ENCODE measurements at places on chromosomes 1 and 21.

DNA sequence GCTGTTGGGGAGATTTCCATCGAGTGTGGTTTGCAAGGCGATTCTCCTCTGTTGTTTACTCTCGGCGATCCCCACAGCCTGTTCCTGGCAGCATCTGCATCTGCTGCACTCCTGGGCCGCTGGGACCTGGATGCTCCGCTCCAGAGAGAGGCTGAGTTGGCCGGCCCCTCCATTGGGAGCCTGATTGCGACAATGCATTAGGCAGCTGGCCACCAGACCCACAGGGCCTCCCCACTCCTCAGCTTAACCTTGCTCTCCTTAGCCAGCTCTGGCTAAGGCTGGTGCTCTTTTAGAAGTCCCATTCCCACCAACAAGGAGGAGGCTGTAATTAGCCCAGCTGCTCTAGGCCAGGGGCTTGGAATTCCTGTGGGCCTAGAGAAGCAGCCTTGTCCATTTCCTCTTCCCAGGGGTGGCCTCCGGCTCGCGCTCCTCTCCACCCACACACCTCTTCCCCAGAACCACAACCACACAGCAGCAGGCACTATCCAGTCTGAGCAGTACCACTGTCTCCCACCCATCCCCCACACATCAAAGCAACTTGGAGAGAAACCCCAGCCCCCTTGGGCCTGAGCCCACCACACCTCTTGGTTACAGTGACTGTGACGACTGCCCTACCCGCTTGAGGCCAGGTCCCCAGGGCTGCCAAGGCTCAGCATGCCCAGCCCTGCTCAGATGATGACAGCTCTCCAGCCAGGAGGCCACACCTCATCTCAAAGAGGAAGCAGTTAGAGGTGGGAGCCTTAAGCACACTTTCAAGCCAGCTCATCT is 193.8 kb upstream of the EDN2 start:
- DNase-seq: no peak
- H3K4me3 ChIP-seq: peak overlapping the region; percentile 40
- peaks cover 89% of the 10 kb centered on the region for H3K4me1 ChIP-seq
- H3K27me3 ChIP-seq: no peaks in the 10 kb centered on the region
- peak overlapping the region; percentile 20 for H3K27ac ChIP-seq
- H3K36me3 ChIP-seq: peaks cover 2% of the 10 kb centered on the region

DNA sequence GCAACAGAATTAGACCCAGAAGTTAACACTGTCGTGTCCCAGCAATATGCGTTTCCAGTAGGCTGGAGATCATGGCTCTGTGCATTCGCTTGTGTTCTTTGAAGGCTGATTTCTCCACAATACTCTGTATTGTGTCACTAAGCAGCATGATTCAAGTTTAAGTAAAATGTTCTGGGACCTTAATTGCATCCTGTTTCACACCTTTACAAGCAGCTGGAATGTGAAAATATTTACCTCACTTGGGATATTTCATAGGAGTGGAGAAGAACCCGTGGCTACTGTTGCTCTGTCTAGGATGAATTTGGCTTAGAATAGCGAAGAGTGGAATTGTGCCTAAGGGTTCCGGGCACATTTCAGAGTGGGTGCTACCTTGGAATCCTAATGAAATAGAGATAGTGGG is 6.3 kb downstream of the PTGFRN start:
- H3K27ac ChIP-seq: no peak overlapping the region
- no peak overlapping the region for H3K4me3 ChIP-seq
- no peak for DNase-seq
- no peaks in the 10 kb centered on the region for H3K36me3 ChIP-seq
- no peaks in the 10 kb centered on the region for H3K27me3 ChIP-seq

DNA sequence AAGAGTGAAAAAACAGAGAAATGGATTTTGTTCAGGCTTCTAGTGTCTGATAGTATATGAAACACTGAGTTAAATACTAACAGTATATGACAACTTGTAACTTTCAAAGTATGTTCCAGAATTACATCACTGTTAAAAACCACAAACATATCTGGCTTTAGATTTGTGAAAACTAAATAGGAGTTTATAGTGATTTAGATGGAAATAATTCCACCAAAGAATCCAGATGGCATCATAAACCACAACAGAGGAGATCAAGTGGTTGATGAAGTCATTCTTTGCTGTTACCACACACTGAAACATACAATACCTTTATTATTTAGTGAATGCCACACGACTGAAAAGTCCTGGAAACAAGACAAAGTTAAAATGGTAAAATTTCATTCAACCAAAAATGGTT is 37.2 kb downstream of the ALG14 start:
- no peaks in the 10 kb centered on the region for H3K27me3 ChIP-seq
- H3K36me3 ChIP-seq: no peaks in the 10 kb centered on the region
- no peaks in the 10 kb centered on the region for H3K4me1 ChIP-seq
- DNase-seq: no peak

DNA sequence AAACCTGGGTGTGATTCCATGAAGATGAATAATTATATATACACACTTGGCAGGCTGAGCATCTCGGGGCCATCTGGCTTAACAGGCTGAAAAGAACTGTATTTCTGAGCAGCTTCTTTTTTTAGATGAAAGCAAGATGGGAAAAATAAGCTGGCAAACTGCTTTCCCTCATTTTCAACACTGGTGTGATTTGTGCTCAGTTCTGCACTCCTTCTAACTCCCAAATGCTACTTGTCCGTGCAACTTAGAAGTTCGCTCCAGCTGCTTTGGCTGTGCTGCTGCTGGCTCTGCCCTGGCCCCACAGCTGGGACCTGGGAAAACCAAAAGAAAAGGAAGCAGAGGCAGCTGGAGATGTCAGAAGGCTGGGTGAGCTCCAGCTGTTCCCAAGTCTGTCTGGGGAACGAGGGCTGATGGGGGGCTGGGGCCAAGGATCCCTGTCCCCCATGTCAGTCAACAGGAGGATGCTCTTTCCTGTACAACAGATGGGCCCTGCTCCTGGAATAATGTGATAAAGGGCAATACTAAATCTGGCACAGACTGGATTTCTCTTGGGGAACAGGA is 44.9 kb downstream of the PAFAH2 start:
- H3K4me3 ChIP-seq: no peak overlapping the region
- peaks cover 5% of the 10 kb centered on the region for H3K4me1 ChIP-seq
- no peak overlapping the region for H3K27ac ChIP-seq
- peaks cover 3% of the 10 kb centered on the region for H3K36me3 ChIP-seq

GRCh38 chr21:45611296-45611695 is 32.2 kb upstream of the PCBP3 start:
- H3K4me1 ChIP-seq: peaks cover 24% of the 10 kb centered on the region
- DNase-seq: no peak
- no peak overlapping the region for H3K4me3 ChIP-seq
- H3K36me3 ChIP-seq: peaks cover 10% of the 10 kb centered on the region

DNA sequence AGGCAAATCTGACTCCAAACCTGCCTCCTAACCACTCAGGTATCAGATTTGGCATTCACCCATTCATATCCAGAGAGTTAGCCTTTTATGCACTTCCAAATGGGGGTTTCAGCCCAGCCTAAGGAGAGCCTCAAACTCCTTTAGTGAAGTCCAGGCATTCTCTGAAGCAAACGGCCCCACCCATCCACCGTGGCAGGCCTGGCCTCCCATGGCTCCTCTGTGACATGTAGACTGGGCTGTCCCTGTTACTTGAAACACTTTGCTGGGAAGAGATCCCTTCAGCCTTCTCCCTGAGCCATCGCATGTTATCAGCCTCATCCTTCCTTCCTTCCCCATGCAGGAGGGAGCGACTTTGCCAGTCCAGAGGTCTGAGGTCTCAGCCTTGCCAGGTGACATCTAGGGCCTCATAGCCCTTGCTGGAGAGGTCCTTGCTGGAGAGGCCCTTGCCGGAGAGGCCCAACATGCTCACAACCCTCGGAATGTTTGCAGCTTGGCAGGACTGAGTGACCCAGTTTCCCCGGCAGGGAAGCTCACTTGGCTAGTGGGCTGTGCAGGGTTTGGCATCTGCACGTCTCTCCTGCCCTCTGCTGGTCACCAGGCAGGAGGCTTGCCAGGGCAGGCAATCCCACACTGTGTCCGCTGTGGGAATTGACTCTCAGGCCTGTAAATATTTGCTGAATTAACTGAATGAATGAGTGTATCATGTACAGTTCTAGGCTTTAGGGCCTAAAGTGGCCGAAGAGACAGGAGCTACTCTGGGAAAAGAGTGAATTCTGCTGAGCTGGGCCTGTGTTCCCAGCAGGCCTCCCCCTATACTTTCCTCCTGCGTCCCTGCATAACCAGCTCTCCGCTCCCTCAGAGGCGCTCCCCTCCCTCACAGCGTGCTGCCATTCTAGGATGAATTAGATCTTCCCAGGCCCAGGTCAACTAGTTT is 26.7 kb upstream of the RBM15 start:
- peak; percentile 50 for DNase-seq
- no peak overlapping the region for H3K27ac ChIP-seq
- no peaks in the 10 kb centered on the region for H3K27me3 ChIP-seq
- H3K4me3 ChIP-seq: no peak overlapping the region

DNA sequence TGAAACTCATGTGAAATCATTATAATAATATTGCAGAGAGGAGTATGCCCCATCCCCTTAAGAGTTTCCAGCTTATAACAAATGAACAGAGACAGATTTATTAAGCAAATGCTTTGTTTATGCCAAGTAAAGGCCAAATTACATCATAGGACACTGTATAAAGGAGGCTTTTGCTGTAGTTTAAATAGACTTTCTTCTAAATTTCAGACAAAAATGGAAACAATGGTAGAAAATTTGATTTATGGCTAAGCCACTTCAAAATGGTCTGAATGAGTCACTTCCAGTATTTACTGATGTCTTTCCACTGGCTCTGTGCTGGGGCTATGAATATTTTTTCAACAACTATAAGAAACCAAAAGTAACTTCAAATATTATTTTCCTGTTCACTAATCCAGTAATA is 81.1 kb upstream of the ST6GALNAC5 start:
- peaks cover under 1% of the 10 kb centered on the region for H3K27me3 ChIP-seq
- DNase-seq: no peak
- H3K36me3 ChIP-seq: no peaks in the 10 kb centered on the region
- H3K27ac ChIP-seq: no peak overlapping the region

GRCh38 chr1:85366391-85367170 is 90.1 kb upstream of the BCL10 start:
- no peak overlapping the region for H3K27ac ChIP-seq
- H3K4me1 ChIP-seq: no peaks in the 10 kb centered on the region
- DNase-seq: no peak
- H3K27me3 ChIP-seq: peaks cover 29% of the 10 kb centered on the region

GRCh38 chr1:163298365-163298764 is 23.4 kb upstream of the NUF2 start:
- H3K36me3 ChIP-seq: peaks cover 10% of the 10 kb centered on the region
- no peak overlapping the region for H3K4me3 ChIP-seq
- H3K4me1 ChIP-seq: no peaks in the 10 kb centered on the region
- no peak overlapping the region for H3K27ac ChIP-seq

DNA sequence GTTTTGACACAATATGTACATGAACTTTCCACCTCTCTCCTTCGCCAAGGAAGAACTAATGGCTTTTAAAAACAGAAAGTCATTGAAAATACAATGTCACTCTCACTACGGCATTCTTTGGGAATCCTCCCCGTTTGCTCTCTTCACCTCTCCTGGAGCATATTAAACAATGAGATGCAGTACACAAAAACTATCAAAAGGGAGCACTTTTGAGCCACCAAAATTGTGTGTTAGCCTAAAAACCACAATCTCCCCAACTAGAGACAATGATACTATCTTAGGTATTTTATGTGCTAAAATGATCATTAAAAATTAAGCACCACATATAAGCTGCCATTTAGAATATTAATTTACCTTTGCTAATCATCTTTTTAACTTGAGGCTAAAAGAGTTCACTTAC is 425.5 kb downstream of the KCTD3 start:
- H3K4me1 ChIP-seq: no peaks in the 10 kb centered on the region
- no peaks in the 10 kb centered on the region for H3K27me3 ChIP-seq
- no peak overlapping the region for H3K27ac ChIP-seq

GRCh38 chr1:31796707-31797106 is 19.1 kb downstream of the SPOCD1 start:
- no peaks in the 10 kb centered on the region for H3K4me1 ChIP-seq
- no peak overlapping the region for H3K27ac ChIP-seq
- peaks cover 22% of the 10 kb centered on the region for H3K27me3 ChIP-seq
- DNase-seq: no peak
- no peak overlapping the region for H3K4me3 ChIP-seq

GRCh38 chr1:8348777-8349472 is 31.0 kb downstream of the SLC45A1 start:
- peaks cover 13% of the 10 kb centered on the region for H3K4me1 ChIP-seq
- H3K27me3 ChIP-seq: no peaks in the 10 kb centered on the region

GRCh38 chr1:165897326-165898303 is 70.2 kb downstream of the UCK2 start:
- no peak for DNase-seq
- peak overlapping the region; percentile 35 for H3K27ac ChIP-seq
- peaks cover 3% of the 10 kb centered on the region for H3K36me3 ChIP-seq
- no peak overlapping the region for H3K4me3 ChIP-seq
- H3K4me1 ChIP-seq: peaks cover 16% of the 10 kb centered on the region

- no peak overlapping the region for H3K27ac ChIP-seq
- DNase-seq: no peak
- H3K4me1 ChIP-seq: peaks cover 15% of the 10 kb centered on the region
- H3K36me3 ChIP-seq: peaks cover 3% of the 10 kb centered on the region
These were observed 219.2 kb downstream of the RERE start for GRCh38 chr1:8598060-8598724.

All from central memory CD8-positive, alpha-beta T cell (primary cell).